ENCODE measurements at places on chromosomes 1 and 21.
A peak's percentile ranks its signal among the peaks of the same experiment; 100 is the strongest.

- DNase-seq: no peak
Observed at GRCh38 chr1:55472784-55473183, 257.6 kb upstream of the USP24 start.

- no peak for DNase-seq
Observed at GRCh38 chr1:196144588-196144987, 463.7 kb downstream of the KCNT2 start.

DNA sequence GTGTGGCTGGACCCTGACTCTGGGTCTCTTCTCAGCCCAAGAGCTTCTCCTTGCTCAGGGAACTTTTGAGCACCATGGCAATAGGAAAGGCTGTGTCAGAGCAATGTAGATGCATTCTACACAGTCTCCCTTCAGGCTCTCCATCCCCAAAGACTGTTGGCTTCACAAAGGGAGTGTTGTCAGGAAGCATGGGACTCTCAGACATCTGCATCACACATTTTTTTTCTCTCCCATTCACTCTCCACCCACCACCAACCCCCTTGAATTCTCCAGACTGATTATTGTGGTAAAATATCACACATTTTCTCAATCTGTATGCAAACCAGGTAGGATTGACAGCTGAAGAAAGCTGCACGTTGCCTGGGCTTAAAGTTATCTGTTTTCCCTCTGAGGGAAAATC is 105.4 kb upstream of the WARS2 start:
- no peak for DNase-seq

DNA sequence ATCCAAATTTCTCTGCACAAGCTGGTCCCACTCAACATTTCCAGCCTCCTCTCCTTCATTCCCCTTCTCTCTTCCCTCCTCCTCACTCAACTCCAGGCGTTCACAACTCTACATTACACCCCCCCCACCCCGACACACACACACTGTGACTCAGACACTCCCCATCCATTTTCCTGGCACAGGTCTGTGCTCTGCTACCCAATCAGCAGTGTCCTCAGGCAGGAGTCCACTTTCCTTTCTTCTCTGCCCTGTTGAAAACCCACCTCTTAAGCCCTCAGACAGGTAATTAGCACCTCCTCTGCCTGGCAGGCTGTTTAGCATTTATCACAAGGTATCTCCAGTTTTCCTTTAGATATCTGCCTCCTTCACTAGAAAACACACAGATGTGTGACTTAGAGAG is 8.8 kb upstream of the LMX1A start:
- no peak for DNase-seq

GRCh38 chr1:207031632-207032264 is 808 bp downstream of the C1orf116 start:
- no peak for DNase-seq

GRCh38 chr1:201418461-201418860 is 3.1 kb downstream of the TNNI1 start:
- no peak for DNase-seq

DNA sequence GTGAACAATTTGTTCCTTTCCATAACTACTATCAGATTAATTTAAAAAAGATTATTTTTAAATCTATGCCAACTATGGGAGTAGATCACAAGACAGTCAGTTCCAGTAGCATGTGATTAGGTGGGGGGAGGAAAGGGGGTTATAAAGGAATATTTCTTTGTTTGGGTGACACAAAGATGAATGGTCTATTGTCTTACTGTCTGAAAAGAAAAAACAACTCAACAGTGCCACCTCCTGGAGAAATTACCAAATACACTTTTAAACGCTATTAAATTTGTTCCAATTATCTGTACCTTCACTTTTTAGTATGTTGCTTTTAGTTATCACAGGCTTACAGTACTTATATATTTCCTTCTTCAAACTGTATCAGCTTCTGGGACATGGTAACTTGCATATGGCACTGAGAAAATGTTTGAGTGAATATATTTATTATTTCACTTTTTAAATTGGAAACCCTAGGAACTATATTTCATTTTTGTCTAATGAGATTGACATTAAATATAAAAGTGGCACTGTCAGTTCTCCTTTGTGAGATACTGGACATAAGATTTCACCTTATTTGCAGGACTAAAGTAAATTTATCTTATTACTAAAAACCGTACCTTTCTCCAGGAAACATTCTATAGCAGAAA is 1.7 kb upstream of the SORT1 start:
- peak; percentile 19 for DNase-seq

DNA sequence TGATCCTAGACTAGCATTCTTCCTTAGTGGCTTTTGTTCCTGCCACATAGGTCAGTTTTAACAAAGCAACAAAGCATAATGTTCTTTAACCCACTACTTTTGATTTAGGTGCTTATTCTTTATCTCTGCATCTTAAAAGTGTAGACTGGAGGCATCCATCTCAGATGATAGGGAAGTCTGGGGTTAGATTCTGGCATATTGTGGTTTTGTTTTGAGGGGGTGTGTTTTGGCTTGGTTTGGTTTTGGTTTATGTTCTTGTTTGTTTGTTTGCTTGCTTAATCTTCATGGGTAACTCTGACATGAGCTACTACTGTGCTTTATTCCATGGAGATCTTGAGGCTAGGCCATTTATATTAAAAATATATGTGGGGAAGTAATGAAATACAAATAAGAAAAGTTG is 40.3 kb upstream of the MYOCOS start:
- no peak for DNase-seq

All from BE2C (cell line).